Right cardiac atrium (tissue), 5 donors: ENCODE measurements at places on chromosomes 3 and 15. TPM values are rescaled to one million over a fixed set of nuclear protein-coding genes. Genes with fewer than 3 reads are reported as not detected.

Gene PYGO1
- total RNA-seq: 7.7 TPM

Gene RFX7
- 8.7 TPM for total RNA-seq

Gene ACKR4
- 8.5 TPM for total RNA-seq

DNA sequence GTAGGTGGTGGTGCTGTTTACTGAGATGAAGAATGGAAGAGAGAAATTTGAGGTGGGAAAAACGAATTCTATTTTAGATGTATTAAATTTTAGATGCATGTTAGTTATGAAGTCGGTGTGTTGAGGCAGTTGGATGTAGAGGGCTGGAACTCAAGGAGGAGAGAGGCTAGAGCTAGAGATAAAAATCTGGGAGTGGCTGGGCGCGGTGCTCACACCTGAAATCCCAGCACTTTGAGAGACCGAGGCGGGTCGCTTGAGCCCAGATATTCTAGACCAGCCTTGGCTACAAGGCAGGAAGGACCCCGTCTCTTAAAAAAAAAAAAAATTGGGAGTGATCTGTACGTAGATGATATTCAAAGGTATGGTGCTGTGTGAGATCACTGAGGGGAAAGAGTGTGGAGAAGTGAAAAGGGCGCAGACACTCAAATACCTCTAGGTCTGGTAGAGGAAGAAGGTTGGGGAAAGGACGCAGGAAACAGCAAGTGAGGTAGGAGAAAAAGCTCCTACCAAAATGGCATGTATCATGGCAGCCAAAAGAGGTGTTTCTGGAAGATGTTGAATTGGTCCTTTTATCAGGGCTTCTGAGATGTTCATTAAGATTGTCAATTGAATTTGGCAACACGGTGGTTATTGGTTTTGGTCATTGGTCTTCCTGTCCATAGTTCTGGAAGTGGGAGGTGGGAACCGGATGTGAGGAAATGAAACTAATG is 1.8 kb downstream of the YEATS2 start:
- DNase-seq: no peak

GRCh38 chr15:75138016-75138999 is 63.4 kb upstream of the C15orf39 start:
- DNase-seq: no peak
